ENCODE measurements at places on chromosomes 12 and 14.

DNA sequence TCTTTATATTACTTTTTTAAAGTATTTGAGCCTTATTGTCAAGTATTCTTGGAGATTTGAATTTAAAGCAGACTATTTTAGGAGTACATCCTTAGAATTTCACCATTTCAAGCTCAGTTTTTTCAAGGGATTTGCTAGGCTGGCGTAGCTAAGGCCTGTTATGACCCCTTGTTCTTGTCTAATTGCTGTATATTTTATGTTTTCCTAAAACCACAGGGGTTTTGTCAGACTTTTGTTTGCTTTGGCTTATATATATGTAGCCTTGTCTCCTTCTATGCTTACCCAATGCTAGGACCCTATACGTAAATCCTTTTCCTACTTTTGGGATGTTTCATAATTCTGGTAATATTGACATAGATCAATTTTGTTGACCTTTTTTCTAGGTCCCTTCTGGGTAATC is 147.0 kb upstream of the SYT10 start:
- no peak for DNase-seq

DNA sequence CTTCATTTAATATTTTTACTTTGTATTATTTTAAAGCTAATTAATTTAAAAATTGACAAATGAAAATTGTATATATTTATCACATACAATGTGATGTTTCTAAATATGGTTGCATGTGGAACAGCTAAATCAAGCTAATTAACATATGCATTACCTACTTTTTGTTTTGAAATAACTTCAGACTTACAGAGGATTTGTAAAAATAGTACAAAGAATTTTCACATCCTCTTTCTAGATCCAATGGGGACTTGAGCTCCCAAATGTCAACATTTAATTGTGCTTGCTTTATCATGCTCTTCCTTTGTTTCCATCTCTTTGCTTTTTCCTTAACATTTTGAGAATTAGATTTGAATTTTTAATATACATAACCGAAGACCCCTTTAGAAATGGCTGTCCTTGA is 6.6 kb downstream of the DCD start:
- DNase-seq = no peak

DNA sequence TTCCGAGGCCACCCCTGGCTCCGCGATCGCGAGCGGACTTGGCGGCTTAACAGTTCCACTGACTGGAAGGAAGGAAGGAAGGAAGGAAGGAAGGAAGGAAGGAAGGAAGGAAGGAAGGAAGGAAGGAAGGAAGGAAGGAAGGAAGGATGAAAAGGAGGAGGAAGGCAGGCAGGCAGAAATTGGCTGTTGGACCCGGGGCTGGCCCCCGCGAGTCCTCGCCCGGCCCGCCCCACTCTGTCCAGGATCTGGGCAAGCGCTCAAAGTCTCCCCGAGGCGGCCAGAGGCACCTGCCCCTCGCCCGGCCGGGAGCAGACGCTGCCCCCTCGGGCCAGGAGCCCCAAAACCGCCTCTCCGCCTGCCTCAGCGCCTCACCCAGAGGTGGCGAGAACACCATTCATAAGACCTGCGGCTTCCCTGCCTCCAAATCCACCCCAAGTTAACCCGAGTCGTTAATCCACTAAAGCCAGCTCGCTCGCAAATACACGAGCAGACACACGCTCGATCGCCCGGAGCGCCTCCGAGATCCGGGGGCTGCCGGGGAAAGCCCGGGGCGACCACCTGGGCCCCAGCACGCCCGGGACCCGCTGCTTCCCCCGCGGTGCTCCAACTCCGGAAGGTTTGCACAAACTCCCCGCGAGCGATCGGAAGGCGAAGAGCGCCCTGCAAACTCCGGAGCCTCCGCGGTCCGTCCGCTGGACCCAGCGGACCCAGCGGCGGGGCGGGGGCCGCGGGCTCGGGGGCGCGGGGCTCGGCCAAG is 844 bp downstream of the DPF3 start:
- no peak for DNase-seq

DNA sequence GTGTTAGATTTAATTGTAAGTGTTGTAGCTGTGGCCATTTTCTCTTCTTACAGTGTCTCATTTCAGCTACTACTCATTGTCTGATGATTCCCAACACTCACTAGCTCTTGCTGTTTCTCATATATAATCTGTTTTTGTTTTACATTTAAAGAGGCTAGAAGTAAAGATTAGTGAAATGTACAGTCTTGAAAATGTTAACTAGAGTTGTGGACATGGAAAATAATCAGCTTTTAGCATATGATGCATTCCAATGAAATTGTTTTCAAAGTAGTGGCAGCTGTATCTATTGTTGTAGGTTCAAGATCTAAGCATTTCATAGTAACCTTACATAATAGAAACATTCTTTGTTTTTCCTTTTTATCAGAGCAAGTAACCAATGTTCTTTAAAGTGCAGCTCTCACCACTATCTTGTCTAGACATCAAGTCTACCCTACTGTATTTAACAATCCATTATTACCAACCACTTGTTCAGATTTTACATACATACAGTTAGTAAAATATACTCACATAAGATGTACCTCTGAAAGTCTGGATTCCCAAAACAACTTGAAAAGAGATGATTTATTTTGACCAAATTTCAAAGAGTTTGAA is 76.9 kb downstream of the PPHLN1 start:
- no peak for DNase-seq

DNA sequence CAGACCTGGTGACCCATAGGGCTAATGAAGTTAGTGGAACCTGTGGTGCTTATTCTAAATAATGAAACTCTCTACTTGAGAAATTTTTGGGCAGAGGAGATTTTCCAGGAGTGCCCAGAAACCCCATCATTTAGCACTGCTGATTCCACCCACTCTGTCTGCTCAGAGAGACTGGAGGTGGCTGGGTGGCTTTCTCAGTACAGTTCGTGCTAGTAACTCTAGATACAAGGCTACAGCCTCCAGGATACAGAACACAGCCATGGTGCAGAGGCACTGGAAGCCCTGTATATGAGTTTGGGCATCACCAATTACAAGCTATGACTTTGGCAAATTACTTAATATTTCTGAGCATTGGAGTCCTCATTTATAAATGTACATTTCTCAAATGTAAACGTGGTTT is 32.4 kb downstream of the CCDC177 start:
- no peak for DNase-seq
